ENCODE measurements at places on chromosomes 5 and 9.
A peak's percentile ranks its signal among the peaks of the same experiment; 100 is the strongest.

DNA sequence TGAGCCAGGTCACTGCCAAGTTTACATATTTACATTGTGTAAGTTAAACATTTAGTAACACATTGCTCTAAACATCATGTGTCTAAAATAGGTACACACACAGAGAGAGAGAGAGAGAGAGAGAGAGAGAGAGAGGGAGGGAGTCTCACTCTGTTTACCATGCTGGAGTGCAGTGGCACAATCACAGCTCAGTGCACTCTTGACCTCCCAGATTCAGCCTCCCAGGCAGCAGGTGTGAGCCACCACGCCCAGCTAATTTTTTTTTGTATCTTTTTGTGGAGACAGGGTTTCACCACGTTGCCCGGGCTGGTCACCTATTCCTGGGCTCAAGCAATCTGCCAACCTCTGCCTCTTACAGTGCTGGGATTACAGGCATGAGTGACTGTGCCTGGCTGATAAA, 1045.3 kb downstream of the TLE1 start:
- no peak for DNase-seq

GRCh38 chr9:95947118-95947517, 71.6 kb downstream of the ERCC6L2 start:
- peak; percentile 48 for DNase-seq

DNA sequence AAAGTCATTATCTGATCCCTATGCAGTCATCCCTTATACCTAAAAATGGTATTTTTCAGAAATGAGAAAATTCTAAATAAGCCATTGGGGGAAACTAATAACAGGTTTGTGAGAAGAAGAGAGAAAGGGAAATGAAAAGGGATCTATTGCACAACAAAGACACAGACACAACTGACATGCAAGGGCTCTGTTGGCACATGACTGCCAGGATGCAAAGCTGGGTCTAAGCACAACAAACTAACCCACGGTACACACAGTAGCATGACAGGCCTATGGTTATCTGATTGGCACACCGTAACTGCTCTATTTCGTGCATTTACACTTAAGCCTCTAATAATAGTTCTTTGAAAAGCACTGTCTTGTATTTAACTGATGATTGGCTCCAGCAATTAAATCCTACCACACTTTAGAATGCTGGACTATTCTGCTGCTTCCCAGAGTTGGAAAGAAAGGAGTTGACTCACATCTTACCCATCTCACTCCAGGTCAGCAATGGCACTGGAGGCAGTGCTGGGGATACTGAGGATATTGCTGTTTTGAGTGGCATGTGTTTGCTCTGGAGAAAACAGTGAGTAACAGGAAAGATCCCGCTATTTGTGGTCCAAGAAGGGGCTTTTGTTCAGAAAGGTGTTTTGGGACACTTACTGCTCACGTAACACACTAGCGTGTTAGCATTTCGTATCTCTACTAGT, 328.3 kb downstream of the GLIS3 start:
- DNase-seq, result no peak

GRCh38 chr9:113636165-113636564, 172.6 kb downstream of the RGS3 start:
- DNase-seq, result no peak

DNA sequence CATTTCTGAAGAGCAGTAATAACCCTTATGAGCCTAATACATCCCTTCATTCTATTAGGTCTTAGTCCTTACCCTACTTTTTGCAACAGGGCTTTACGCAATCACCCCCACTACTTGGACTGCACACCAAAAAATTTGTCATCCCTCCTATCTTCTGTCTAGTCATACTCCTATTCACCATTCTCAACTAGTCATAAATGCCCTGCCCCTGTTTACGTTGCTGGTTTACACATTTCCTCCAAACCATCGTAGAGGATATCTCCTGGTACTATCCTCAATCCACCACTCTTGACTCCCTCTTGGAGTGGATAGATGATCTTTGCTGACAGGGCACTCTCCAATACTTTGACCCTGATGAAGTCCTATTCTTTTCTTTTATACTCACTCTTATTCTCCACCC, 98.2 kb upstream of the CCNG1 start:
- no peak for DNase-seq

DNA sequence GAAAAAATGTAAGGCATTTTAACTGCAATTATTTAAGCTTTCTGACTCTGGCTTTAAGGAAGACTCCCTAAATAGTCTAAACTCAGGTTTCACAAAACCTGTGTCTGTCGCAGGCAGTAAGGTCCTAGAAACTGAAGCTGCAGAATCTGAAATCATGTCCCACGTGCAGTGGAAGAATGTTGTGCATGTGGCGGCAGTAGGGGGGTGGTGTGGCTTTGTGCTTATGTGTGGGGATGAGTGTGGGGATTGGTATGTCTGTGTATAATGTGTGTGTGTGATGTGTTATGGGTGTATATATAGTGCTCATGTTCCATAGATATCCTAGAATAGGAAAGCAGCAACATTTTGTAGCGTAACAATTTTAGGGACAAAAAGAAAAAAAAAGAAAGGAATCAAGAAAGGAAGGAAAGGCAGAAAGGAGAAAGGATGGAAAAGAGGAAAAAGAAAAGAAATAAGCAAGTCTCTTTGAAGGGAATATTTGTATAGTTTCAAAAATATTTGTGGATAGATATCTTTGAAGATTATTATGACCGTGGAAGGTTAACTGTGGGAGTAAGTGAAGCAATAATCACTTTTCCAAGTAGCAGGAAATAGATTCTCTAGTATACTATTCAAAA, 6.6 kb downstream of the ANKDD1B start:
- DNase-seq, result no peak

GRCh38 chr9:129330711-129331492, 152.8 kb upstream of the IER5L start:
- no peak for DNase-seq

DNA sequence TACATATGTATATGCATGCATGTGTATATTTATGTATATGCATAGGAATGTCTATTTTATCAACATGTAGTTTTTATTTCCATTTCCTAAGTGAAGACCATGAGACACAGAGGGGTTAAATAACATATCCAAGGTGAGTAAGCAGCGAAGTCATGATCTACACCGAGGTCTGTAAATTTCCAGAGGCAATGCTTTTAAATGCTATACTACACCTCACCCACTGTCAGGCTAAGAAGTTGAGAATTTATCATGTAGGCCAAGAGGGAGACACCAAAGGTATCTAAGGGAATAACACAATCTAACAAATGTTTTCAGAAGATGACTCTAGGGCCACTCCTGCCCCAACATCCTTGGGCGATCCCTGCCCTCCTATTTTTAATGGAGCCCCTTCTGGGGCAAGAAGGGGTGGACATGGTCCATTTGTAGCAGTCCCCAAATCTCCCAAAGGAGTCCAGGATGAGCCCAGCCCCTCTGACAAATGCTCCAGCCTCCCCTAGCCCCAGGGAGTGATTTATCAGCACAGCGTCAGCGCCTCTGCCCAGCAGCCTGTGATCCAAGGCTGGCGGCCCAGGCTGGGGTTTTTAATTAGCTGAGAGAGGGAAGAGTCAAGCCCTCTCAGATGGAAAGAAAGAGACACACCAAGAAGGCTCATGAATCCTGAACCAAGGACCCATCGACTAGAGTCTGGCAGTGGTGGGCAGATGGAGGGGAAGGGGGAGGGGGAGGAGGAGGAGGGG, 339.9 kb downstream of the ASTN2 start:
- no peak for DNase-seq

DNA sequence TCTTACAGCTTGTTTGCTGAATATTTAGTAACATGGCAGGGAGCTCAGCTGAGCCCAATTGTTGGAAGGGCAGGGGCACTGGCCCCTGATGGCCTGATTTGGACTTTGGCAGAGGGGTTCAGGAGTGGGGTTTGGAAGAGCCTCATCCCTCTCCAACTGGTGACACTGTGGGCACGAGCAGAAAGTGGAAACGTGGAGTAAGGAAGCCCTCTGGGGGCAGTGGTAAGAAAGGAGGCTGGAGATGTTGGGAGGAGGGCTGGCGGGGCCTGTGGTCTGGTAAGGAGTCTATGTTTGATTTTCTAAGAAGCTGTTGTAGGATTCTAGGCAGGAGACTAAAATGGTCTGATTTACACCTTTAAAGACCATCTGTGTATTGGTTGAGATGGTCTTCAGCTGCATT, 208.9 kb downstream of the HSPA4 start:
- no peak for DNase-seq

GRCh38 chr9:123391233-123391632, 35.2 kb downstream of the CRB2 start:
- no peak for DNase-seq

DNA sequence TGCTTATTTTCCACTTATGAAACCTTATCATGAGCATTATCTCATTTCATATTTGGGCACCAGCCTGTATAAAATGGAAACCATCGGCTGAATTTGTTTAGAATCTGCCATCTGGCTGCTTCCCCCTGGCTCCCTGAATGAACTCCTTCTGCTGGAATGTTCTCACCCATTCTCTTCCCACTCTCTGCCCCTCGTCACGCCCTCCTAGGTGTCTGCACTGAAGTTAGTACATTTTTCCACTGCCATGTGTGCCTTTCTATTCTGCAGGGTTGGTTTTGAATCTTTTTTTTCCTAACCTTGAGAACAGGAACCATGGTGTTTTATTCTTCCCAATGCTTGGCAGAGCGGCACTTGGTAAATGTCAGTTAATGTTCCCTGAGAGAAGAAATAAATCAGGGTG, 359.7 kb downstream of the MLLT3 start:
- no peak for DNase-seq

GRCh38 chr5:132667761-132668705, 5.8 kb upstream of the IL4 start:
- DNase-seq, result no peak
